ENCODE measurements at places on chromosomes 4 and X.

- DNase-seq: no peak
Measured at GRCh38 chrX:153164733-153165132, 14.4 kb upstream of the MAGEA1 start.

GRCh38 chrX:23228950-23229448, 105.7 kb upstream of the PTCHD1 start:
- DNase-seq: no peak

DNA sequence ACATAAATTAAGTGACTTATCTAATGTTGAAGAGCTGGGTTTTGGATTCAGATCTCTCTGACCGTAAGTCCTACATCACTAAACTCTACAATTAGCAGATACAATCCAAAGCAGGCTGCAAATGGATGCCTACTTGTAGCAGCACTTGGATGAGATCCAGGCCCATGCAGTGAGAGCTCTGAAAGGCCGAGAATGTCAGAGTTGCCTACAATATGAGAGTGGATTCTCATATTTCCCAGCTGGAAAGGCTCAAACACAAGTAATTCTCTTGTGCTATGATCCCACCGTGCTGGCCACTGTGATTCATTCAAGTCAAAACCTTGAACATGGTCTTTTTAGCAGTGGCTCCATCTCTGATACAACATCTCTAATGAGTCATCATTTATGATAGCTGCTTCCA, 125.4 kb upstream of the CHRDL1 start:
- DNase-seq: no peak

DNA sequence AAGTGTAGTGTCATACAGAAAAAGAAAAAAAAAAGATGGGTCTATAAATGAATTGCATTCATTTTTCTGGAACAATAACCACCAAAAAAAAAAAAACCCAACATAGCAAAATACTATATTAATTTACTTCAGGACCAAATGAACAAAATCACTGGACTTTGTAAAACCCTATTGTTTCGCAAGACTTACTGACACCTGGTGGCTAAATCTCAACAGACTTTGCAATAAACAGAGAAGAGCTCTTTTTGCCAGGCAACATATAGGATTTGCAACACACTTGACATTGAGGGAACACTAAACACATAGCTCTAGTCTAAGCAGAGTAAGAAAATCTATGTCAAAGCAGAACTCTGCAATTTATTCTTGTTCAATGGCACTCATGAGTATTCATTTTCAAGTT, 990.2 kb downstream of the STPG2 start:
- DNase-seq: no peak

GRCh38 chr4:86857341-86858052, 8.3 kb upstream of the SLC10A6 start:
- DNase-seq: no peak

DNA sequence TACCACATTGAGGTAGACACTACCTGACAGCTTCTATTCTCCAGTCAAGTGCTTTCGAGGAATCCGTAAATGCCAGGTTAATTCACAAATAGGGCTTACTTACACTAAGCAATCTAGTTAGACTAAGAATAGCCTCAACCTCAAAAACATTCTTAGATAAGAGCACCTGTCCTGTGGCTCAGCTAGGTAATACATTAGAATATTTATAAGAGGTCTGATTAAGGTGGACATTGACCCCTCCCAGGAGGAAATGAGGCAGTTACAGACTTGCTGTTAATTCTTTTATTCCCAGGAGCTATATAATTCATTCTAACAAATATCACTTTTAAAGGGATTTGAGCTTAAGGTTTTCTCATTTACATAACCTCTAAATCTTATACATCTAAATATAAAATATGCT, 758.1 kb downstream of the GRID2 start:
- DNase-seq: no peak

DNA sequence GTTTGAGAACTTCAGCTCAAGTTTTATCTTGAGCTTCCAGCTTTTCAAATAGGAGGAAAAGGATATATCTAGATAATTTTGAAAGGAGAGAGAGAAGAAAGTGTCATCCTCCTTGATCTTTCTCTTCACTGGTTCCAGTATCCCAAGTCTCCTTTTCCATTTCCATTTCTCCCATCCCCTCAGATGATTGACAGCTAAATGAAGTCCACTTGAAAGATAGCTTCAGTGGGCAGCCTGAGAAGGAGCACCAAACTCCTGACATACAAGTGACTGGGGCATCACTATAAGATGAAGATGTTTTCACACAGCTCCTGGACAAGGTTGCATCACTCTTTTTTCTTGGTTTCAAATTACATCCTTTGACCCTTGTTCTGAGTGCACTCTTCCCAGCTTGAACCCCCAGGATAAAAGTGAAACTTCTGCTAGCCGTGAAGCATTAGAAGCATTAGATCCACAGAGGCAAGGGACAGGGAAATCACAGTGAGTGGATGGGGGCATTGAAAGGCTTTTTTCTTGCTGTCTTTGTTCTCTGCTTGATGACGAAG, 17.5 kb upstream of the MAGEA10 start:
- no peak for DNase-seq

- DNase-seq: no peak
Measured at GRCh38 chrX:147478899-147479298, 432.8 kb upstream of the FMR1 start.

GRCh38 chr4:188177997-188178675, 38.9 kb downstream of the TRIML1 start:
- no peak for DNase-seq

GRCh38 chr4:169079942-169080827, 70.1 kb upstream of the CBR4 start:
- DNase-seq: no peak

GRCh38 chrX:130974323-130974722, 71.3 kb upstream of the ENOX2 start:
- no peak for DNase-seq

GRCh38 chrX:129998021-129998420, 15.6 kb downstream of the BCORL1 start:
- DNase-seq: no peak

DNA sequence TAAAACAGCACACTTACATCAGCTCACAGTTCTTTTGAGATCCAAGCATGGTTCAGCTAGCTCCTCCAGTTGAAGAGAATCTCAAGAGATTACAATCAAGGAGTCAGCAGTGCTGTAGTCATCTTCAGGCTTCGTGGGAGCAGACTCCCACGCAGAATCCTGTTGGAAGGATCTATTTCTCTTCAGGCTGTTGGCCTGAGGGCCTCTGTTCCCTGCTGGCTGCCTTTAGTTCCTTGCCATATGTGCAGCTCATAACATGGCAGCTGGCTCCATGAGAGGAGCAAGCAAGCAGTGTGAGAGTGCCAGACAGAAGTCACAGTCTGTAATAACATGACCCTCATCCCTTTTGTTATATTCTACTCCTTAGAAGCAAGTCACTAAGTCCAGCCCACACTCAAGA, 168.6 kb downstream of the COX18 start:
- no peak for DNase-seq

- no peak for DNase-seq
Measured at GRCh38 chrX:81202456-81202819, 536 bp downstream of the SH3BGRL start.

DNA sequence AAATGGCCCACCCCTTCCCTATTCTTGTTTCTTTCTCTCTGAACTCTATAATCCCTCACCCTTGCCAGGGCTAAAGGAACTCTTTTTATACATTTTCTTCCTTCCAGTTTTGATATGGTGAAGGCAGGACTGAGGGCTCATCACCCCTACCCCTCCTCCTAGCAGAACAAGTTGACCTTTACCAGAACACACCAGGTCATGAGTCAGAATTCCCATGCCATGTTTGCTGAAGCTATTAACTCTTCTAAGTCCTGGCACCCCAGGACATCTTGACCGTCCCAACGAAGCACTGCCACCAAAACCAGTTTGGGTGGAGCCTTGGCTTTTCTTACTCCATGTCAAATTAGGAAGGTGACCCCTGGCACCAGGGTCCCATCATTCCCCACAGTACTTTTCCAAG, 57.5 kb upstream of the DYNLT3 start:
- no peak for DNase-seq

DNA sequence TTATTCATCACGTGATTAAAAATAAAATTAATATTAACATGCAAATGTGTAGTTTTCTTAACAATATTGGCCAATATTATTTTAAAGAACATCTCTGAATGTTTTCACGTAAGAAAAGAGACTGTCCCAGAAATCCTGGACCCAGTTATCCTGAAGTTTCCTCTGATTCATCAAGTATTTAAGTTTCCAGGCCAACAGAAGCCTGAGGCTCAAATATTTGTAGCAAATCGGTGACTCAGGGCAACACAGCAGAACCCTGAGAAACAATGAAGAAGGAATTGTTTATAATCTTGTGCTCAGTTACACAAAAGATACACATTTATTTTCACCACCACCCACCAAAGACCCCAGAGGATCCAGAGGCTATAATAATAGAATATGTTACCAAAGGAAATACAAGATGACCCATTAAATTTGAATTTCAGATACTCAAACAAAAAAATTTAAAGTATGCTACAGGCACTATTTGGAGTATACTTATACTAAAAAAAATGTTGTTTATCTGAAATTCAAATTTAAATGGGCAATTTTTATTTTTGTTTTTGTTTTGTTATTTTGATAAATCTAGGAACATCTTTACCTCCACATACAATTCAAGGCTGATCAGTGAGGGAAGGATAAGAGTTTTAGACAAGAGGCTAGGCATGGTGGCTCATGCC, 33.9 kb upstream of the SLC7A11 start:
- DNase-seq: no peak

GRCh38 chr4:3122081-3122563, 47.6 kb downstream of the HTT start:
- no peak for DNase-seq

GRCh38 chr4:99847362-99847976, 30.8 kb downstream of the DAPP1 start:
- no peak for DNase-seq

DNA sequence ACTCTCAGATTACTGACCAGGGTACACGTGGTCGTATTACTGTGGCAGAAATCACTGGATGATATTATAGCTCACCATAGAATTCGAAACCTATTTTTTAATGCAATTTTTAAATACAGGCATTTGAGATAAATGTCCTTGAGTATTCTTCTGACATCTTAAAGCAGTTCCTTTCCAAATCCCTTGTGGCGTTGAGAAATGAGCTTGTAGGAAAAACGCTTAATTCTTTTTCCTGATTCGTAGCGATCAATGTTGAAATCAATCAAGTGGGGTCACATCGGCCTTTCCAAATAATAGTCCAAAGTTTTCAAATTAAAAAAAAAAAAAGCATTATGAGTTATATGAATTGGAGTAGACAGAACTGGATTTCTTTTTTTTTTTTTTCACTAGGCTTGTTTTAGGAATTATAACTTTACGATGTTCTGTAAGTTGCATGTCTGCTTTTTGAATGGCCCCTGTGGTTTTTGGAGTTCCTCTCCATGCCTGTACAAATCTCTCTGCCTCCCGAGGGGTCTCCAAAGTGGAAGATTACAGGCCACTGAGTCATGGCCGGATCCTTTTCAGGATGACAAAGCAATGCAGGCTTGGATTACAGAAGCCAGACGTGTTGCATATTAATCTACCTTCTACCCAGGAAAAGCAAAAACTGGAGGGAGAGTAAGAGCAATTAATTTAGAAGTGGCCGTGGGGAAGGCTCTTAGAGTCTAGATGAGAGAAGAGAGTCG, 226.1 kb downstream of the SHOX start:
- no peak for DNase-seq

DNA sequence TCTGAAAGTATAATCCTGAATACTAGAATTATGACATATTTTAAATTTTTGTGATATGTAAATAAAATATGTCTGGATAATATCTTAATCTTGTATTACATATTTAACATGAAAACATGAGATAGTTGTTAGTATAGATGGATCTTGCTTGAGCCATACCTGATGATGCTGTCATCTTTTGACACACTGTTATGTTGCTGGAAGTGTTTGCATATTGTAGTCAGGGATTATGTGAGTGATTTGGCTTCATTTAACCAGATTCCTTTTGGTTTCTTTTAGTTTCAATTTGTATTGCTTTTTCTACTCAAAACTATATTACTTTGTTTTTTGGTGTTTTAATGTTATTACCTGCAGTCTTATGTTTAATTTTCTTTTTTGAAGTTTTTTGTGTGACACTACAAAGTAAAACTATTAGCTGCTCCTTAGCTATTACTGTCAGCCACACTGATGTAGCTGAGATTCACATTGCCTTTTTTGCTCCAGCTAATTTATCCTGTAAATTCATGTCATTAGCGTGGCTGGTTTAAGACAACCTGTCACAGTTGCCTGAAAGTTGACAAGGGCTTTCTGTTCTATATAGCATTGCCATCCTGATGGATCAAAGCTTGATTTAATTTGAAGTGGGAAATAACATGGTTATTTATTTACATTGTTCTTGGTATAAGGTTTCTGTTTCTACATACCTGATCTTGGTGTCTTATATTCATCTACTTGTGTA, 33.7 kb downstream of the METAP1 start:
- no peak for DNase-seq

- no peak for DNase-seq
Measured at GRCh38 chrX:37755025-37755424, 24.8 kb upstream of the CYBB start.

Data from NCI-H1417 treated with DMSO at 0.1 percent for 48 hours (cell line).